ENCODE measurements at places on chromosomes 1 and 21.
A peak's percentile ranks its signal among the peaks of the same experiment; 100 is the strongest.

DNA sequence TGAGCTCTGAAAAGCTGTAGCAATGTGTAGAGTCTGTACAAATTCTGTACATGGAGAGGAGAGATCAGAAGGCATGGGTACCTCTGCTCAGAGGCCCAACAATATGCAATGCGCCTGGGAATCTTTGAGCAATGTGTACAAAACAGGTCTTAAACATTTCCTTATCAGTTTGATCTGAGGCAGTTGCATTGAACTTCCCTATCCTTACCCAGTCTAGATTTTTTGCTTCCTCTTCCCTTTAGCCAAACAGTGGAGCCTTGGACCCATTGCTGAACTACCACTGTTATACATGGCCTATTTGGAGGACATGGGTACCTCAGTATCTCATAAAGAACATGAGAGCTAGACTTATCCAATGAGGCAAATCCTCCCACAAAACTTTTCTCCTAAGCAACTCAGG lies 12.6 kb upstream of the MNDA start:
- DNase-seq = no peak

DNA sequence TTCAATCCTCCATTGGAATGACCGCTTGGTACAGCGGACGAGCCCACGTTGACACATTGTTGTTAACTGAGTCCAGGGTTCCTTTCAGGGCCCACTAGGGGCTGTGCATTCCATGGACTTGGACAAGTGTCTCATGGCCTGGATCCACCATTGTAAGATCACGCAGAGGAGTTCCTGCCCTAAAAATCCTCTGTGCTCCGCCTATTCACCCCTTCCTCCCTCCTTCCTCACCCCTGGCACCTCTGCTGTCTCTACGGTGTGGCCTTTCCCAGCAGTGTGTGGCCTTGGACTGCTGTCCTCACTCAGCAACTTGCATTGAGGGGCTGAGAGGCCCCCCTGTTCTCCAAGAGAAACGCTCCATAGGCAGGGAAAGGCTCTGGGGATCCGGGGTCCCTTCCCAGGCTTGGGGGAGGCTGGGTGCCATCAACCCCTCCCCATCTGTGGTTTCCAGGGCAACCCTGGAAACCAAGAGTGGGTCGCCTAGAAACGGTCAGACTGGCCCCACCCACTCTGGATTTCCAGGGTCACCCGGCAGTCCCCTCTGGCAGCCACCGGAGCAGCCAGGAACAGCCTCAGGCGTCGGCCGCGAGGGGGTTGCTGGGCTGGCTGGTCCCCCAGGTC lies 50.9 kb downstream of the MEGF6 start:
- DNase-seq = peak; percentile 69

DNA sequence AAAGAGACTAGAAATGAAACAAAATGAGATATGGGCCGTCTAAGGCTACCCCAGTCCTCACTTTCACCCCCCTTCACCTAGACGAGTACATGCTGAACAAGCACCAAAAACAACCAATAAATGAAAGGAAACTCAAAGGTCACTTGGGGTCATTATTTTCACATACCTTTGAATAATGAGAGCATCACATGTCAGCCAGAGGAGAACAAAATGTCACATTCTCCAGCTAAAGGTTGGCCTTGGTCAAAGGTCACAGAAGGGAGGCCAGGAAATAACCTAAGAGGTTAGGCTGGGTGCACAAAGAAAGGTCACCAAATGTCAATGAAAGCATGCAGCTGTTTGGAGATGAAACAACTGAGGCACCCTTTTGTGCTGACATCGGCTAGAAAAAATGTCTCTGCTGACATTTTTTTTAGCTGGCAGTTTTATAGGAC lies 288.7 kb upstream of the USP25 start:
- DNase-seq = no peak

DNA sequence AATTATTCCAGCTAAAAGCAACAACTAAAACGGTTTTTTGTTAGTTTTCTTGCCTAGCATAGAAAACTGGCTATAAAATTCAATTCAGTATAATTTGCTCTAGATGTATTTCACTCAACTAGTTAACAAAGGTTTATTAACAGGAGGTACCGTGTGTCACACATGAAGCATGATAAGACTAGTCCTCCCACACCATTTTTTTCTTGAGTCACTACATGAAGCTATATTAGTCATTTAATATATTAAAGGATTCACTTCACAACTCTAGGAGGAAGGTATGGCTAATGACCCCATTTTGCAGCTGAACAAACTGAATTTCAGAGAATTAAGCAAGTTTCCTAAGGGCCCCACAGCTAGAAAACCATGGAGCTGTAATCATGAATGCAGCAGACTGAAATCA lies 307.8 kb upstream of the USP25 start:
- DNase-seq = no peak

DNA sequence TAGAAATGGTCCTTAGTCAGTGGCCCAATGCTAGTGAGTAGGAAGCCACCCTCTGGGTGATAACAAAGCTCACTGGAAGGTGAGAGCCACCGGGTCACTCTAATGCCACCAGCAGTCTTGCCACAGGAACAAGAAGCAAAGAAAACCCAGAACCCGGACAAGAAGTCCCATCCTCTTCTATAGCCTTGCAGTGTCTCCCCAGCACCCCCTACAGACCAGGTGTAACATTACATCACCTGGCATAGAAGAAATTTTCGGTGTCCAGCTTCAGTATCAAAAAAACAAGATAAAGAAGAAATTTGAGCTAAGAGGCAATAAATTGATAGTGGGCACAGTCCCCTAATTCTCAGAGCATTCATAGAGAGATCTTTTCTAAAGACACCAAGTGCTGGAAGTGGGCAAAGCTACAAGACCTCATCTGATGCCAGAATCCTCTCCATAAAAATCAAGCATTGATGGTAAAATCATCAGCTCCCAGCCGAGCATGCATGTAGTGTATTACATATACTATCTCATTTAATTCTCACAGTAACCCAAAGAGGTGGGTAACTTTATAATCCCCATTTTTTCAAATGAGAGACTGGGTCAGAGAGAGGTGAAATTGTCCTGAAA lies 491.0 kb downstream of the MATN1 start:
- DNase-seq = no peak

GRCh38 chr1:11693024-11693590 lies 1.6 kb downstream of the DRAXIN start:
- peak; percentile 36 for DNase-seq

DNA sequence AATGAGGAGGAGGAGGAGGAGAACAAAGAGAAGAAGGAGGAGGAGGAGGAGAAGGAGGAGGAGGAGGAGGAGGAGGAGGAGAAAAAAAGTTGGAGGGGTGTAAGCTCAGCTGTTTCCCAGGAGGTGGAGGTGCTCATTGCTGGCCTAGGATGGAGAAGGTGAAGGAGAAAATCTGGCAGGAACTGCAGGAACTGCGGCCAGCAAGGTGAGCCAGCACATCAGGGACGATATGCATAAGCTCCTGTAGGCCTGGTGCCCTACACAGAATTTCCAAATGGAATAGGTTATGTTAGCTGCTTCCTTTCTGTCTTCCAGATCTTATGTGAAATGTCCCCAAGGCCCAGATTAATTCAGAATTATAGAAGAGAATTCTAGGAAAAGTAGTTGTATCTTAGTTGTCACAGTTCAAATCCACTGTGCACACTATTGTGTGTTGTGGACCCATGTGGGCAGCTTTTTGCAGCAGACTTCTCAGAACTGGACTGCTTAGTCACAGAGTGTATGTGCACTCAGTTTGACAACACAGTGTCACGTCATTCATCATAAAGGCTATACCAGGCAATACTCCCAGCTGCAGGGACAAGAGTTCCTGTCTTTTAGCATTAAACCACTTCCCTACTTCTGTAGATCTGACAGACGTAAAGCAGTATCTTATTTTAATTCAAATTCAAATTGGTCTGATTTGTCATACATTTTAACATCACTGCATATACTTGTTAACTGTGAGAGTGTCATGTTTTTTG lies 303.7 kb downstream of the HLX start:
- no peak for DNase-seq

DNA sequence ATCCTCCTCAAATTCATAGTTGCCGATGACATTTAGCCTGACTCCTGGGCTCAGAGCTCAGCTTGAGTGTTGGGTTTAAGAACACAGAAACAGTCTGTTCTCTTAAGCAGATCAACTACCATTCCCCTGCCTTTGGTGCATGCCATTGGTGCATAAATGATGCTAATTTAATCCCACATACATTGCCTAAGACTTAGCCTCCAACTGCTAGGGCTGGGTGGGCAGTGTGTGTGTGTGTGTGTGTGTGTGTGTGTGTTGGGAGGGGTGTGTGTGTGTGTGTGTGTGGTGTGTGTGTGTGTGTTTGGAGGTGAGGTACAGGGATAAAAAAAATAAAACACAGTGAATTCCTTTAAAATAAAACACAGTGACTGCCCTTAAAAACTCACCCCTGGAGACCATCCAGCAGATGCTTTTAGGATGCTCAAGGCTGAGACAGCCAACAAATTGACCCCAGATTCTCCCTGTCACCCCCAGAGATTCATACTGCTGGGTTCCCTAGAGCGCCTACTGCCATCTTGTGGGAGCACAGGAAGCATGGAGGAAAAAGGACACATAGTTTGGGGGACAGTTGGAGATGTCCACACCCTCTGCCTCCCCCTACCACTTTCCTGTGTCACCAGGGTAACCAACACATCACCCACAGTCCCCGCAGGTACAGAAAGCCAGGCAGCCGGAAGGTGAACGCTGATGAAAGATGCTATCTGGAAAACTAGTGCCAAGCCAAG lies 30.6 kb downstream of the KLHDC7A start:
- no peak for DNase-seq

DNA sequence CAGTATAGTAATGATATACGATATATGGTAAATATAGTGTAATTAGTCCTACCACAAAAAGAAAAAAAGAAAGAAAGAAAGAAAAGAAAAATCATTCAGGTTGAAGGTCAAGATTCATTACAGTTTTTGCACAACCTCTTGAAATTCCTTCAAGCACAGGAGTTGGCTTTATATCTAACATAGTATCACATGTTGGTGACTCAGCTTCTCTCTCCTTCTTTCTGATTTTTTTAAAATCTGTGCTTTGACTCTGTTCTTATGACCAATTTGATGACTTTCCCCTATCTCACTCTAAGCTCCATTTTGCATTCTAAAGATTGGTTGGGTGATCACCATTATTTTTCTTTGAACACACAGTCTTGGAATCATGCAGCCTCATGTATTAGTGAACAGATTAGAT lies 148.2 kb upstream of the COL11A1 start:
- no peak for DNase-seq

DNA sequence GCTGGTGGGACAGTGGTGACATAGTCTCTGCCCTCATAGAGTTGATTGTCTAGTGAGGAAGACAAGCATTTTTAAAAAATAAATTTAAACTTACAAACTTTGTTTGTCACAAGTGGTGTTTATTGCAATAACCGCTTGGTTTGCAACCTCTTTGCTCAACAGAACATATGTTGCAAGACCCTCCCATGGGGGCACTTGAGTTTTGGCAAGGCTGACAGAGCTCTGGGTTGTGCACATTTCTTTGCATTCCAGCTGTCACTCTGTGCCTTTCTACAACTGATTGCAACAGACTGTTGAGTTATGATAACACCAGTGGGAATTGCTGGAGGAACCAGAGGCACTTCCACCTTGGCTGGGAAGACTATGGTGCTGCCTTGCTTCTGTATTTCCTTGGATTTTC lies 58.4 kb downstream of the LAMC2 start:
- DNase-seq = no peak

- no peak for DNase-seq
These were observed 107.3 kb downstream of the DUSP10 start for GRCh38 chr1:221634606-221635005.

DNA sequence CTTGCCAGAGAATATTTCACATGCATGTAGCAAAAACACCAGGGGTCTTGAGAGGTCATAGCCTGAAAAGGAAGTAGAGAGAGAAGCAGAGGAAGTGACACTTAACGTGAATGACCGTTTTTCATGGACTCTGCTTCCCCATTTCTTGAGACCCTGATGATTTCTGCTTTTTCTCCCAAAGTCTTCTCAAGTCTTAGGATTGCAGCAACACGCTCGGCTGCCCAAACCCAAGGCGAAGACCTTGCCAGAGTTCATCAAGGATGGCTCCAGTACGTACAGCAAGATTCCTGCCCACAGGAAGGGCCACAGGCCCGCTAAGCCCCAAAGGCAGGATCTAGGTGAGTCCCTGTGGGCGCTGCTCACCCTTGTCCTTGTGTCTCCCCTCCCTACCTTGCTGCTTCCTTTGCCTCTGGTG lies 12.8 kb downstream of the THEMIS2 start:
- no peak for DNase-seq

DNA sequence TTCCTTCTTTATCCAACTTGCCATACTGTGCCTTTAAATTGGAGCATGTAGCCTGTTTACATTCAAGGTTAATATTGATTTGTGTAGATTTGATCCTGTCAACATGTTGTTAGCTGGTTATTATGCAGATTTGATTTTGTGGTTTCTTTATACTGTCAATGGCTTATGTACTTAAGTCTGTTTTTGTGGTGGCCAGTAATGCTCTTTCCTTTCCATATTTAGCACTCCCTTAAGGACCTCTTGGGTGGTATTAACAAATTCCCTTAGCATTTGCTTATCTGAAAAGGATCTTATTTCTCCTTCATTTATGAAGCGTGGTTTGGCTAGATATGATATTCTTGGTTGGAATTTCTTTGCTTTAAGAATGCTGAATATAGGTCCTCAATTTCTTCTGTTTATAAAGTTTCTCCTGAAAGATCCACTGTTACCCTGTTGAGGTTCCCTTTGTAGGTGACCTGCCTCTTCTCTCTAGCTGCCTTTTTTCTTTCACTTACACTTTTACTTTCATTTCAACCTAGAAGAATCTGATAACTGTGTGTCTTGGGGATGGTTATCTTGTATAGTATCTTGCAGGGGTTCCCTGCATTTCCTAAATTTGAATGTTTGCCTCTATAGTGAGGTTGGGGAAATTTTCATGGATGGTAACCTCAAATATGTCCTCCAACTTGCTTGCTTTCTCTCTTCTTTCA lies 86.9 kb upstream of the NEGR1 start:
- DNase-seq = no peak

Data from lung microvascular endothelial cell (primary cell).